Frontal cortex (tissue), 4 donors: ENCODE measurements at places on chromosomes 12 and 14.

DNA sequence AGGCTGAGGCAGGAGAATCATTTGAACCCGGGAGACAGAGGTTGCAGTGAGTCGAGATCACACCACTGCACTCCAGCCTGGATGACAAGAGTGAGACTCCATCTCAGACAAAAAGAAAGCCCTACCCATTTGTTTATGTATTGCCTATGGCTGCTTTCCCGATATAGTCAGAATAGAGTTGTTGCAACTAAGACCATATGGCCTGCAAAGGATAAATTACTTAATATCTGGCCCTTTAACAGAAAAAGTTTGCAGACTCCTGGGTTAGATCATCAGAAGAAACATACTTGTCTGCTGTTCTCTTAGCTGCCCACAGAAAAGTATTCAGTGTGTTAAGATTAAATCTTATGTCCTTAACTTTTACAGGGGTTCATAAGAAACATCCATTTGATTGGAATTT, 122.4 kb upstream of the VASH1 start:
- DNase-seq, result no peak

DNA sequence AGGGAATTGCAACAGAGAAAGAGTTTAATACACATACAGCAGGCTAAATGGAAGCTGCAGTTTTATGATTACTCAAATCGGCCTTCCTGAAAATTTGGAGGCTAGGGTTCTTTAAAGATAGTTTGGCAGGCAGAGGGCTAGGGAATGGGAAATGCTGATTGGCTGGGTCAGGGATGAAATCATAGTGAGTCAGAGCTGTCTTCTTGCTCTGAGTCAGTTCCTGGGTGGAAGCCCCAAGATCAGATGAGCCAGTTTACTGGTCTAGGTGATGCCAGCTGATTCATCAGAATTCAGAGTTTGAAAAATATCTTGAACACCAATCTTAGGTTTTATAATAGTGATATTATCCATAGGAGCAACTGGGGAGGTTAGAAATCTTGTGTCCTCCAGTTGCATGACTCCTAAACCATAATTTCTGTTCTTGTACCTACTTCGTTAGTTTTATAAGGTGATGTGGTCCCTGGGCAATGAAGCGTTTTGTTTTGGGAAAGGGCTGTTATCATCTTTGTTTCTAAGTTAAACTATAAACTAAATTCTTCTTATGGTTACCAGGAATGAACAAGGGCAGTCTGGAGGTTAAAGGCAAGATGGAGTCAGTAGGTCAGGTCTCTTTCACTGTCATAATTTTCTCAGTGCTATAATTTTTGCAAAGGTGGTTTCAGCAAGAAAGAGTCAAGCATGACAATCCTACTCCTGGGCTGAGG, 257.8 kb upstream of the CCDC196 start:
- no peak for DNase-seq

GRCh38 chr12:19052689-19053088, 76.8 kb upstream of the PLEKHA5 start:
- DNase-seq, result no peak

- no peak for DNase-seq
Observed at GRCh38 chr12:29589851-29590250, 92.4 kb upstream of the OVCH1 start.

DNA sequence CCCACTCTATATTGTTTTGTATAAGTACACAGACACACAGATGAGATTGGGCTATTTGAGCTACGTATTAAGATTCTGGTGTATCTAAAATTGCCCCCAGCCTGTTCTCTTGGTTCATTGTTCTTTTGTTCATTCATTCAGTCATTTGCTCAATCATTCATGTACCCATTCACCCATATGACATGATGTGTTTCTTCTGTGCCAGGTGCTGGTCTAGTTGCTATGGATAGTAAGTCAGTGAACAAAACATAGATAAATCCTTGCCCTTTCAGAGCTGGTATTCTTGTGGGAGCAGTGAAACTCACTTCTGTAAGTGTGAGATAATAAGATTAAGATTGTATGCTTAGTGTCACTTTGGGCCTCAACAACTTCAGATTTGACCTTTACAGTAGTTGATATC, 191.3 kb downstream of the TMTC2 start:
- DNase-seq, result no peak
